ENCODE measurements at places on chromosomes 7 and 10.

GRCh38 chr10:100043344-100043743 is 33.6 kb upstream of the DNMBP start:
- DNase-seq, result no peak

DNA sequence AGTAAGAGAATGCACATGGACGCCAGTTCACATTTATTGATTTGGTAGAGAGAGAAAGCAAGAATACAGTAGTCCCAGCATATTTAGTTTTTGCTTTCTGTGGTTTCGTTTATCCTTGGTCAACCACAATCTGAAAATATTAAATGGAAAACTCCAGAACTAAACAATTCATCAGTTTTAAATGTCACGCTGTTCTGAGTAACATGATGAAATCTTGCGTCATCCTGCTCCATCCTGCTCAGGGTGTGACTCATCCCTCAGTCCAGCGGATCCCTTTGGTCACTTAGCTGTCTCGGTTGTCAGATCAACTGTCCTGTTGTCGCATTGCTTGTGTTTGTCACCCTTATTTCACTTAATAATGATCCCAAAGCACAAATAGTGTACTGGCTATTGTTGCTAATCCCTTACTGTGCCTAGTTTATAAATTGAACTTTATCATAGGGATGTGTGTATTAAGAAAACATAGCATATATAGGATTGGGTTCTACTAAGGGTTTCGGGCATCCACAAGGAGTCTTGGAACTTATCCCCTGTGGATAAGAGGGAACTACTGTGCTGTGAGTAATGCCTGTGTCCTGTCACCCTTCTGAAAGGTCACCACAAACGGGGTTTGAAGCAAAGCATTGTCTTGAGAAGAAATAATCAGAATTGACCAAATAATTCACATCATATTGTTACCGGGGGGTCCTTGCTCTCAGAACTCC is 73.6 kb downstream of the OTUD1 start:
- no peak for DNase-seq

DNA sequence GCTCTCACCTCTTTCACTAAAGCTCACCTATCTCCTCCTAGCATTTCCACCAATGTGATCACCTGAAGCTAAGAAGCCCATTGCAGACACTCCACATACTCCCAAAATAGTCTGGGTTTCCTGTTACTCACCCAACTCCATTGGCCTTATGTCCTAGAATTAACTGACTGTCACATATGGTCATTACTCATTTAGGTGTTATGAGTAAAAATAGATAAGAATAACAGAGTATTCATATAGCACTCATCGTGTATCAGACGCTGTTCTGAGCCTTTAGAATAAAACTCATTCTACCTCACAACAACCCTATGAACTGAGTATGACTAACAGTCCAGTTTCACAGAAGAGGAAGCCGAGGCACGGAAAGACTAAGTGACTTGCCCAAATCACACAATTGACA is 174.2 kb upstream of the NPVF start:
- DNase-seq, result no peak

GRCh38 chr7:118609207-118609606 is 384.7 kb downstream of the ANKRD7 start:
- no peak for DNase-seq

- no peak for DNase-seq
Measured at GRCh38 chr7:69678494-69679187, 80.4 kb downstream of the AUTS2 start.

DNA sequence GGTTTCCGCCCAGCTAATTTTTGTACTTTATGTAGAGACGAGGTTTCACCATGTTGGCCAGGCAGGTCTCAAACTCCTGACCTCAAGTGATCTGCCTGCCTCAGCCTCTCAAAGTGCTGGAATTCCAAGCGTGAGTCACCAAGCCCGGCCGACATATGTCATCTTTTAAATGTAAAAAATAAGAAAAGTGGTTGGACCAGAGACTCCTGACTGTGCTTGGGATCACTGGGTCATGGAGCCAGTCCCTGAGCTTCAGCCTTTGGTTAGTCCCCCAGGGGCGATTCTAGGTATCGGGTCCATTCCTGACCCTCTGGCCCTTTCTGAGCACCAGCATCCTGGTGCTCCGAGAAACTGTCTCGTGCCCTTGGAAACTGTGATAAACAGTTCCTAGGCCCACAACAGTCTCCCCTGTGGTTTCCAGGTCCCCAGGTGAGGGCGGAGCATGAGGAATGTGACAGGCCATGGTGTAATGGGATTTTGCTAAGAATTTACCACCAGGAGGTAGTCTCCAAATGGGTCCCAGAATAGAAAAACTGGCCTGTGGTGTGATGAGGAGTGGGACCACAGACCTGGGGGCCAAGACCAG is 32.8 kb downstream of the UBTD1 start:
- no peak for DNase-seq

DNA sequence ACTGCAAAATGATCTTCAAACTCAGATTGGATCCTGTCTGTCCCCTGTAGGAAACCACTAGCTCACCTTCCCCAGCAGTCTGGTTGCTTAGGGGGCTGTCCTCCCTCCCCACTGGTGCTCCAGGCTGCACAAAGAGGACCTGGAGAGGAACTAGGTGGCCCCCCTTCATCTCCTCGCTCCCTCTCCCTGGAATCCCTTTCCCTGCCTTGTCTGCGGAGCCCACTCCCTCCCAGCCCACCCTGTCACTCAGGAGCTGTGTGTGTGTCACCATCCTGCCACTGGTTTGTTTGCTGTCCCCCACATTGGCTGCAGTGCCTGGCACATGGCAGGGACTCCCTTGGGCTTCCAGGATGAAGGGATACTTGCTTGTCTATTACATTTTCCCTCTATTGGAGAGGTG is 35.5 kb upstream of the ZMIZ2 start:
- DNase-seq, result no peak

GRCh38 chr10:31490858-31491504 is 172.0 kb downstream of the ZEB1 start:
- DNase-seq, result no peak

GRCh38 chr10:86391986-86392722 is 25.6 kb upstream of the GRID1 start:
- no peak for DNase-seq

DNA sequence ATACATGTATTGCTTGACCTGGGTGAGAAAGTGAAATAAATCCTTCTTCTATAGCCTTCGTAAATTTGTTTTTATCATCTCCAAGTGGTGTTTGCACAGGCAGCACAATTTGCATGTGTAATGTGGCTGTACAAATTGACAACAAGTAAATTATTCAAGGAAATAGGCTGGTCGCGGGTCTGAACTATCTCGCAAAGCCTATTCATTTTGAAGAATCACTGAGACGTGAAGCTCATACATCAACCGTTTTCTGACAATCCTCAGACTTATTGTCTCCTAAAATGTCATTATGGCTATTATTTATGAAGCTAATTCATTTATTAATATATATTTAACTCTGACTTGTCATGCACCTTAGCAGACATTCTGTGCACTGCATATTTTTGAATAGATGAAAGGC is 16.2 kb upstream of the FAM204A start:
- DNase-seq, result no peak

Measured in hippocampal formation (tissue), 2 donors.